ENCODE measurements at places on chromosomes 3 and 15.

GRCh38 chr3:26460985-26461384 is 161.6 kb upstream of the LRRC3B start:
- no peak for DNase-seq

- DNase-seq = no peak
These were observed 96.9 kb downstream of the ZPLD1 start for GRCh38 chr3:102531686-102532085.

DNA sequence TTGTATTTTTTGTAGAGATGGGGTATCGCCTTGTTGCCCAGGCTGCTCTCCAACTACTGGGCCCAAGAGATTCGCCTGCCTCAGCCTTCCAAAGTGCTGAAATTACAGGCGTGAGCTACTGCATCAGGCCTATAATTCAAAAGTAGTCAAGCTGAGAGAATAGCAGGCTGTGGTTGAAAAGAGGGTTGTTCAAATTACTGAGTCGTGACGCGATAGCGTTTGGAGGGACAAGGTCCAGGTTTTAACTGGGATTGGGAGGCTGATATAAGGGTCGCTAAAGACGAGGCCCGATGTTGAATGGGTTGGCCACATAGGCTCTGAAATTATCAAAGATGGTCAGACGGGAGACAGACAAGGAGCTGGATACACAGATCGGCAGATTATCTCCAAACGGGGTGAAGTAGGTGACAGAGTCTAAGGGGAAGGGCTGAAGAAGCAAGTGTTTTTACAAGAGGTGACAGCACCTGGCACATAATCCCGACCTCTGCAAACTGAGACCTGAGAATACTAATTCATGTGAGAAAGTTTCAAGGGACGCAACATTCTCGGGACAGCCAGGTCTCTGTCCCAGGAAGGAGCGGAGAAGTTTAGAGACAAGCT is 759 bp upstream of the ARID3B start:
- DNase-seq = no peak

GRCh38 chr3:62281726-62282125 is 91.6 kb downstream of the FEZF2 start:
- no peak for DNase-seq

GRCh38 chr3:62101488-62101887 is 271.9 kb downstream of the FEZF2 start:
- no peak for DNase-seq

DNA sequence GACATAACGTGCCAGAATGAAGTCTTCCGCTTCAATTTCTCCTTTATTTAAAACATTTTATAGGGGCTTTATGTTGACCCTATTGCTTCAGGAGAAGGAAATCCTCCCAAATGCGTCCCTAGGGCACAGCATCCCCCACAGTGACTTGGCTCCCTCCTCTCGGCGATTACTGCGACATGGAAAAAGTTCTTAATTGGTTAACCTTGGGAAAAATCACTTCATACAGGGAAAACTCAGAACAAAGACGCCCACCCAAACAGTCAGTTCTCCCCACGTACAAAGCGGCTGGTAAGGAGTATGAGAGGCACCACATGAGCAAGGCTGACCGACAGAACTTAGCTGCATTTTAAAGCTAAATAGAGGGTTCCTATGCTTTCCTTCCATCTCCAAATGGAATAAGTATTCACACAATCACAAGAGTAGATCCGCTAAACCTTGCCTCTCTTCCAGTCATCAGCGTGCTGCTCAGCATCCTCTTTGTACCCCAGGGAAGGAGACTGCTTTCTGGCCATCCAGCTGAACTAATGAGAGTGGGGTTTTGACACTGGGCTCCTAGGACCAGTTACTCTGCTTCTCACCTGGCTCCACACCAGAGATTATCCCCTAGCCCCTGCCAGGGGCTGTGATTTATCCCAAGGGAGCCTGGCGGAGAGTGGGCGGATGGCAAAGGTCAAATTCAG is 415.3 kb upstream of the WNT5A start:
- no peak for DNase-seq

DNA sequence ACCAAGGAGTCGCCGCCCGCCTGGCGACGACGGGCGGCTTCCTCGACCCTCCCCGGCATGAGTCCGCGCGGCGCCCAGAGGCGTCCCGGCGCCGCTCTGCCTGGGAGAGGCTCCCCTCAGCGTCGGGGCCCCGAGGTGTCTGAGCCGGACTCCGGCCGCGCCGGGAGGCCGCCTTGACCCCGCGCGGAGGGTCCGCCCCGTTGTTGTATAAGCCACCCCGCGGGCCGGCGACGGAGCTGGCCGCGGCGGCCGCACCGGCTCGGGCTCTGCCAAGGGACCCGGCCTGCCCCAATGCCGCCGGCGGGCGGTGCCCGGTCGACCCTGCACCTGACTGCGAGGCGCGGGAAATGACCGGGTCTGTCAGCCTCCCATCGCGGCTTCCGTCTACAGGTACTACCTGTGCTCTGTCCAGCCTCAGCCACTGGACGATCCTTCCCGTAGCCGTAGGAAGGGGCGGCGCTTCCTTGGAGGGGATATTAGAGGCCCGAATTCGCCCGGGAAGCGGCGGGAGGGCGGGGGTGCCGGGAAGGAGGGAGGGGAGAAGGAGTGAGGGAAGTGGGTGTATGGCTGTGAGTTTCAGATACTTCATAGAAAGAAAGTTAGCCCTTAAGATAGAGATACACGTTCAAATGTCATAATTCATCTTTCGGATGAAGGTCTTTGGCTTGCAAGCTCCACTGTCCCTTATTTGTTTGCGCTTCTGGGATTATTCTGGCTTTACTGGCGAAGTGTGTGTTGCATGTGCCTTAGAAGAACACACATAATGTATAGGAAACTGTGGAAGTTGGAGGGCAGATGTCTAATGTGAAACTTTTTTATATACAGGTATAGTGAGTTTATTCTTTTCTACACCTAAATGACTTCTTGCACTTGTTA is 620 bp downstream of the ABHD5 start:
- no peak for DNase-seq
